ENCODE measurements at places on chromosomes 7 and 10.

- DNase-seq, result no peak
Observed at GRCh38 chr10:92479547-92479946, 94.3 kb downstream of the IDE start.

- DNase-seq, result no peak
Observed at GRCh38 chr10:131174651-131175540, 136.6 kb downstream of the TCERG1L start.

- no peak for DNase-seq
Observed at GRCh38 chr10:85919491-85920021, 447.0 kb downstream of the GRID1 start.

GRCh38 chr10:106830471-106830870 lies 334.0 kb downstream of the SORCS1 start:
- no peak for DNase-seq

DNA sequence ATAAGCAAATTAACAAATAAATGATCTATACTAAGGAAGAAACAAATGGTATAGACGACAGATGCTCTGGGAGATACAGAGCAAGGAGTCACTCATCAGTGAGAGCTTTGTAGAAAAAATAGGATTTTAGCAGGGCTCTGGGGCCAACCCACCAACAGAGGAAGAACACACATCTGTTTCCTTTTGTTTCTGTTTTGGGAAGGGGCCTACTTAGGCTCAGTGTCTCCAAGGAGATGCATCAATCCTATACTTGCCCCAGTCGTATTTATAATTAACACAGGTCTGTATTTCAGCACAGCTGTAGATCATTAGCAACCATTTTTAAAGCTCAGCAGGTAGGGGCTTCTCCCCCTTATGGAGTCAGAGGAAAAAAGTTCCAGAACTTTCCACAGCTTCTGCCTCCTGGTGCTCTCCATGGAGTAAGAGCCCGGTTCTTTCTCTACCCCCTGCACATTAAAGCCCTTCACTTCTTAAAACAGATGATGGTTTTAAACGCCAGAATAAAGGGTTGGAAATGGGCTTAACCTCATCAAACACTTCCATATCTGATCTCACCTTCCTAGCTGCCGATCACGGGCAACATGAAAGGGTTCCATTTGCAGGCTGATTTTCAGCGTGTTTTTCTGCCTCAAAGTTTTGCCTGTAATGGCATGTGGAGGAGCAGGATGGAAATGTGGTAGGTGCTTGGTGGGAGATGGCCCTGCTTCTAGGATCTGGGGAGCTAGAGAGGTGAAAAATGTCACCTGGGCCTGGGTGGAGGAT lies 291.7 kb downstream of the TCF7L2 start:
- DNase-seq, result no peak

DNA sequence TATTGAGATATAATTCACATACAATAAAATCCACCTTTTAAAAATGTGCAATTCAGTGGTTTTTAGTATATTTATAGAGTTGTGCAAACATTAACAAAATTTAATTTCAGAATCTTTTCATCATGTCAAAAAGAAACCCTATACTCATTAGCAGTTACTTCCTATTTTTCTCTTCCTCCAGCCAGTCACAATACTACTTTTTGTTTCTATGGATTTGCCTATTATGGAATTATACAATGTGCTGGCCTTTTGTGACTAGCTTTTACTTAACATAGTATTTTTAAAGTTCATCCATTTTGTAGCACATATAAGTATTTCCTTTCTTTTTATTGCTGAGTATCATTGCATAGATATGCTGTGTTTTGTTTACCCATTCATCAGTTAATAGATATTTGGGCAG lies 199.9 kb upstream of the IMMP2L start:
- no peak for DNase-seq

DNA sequence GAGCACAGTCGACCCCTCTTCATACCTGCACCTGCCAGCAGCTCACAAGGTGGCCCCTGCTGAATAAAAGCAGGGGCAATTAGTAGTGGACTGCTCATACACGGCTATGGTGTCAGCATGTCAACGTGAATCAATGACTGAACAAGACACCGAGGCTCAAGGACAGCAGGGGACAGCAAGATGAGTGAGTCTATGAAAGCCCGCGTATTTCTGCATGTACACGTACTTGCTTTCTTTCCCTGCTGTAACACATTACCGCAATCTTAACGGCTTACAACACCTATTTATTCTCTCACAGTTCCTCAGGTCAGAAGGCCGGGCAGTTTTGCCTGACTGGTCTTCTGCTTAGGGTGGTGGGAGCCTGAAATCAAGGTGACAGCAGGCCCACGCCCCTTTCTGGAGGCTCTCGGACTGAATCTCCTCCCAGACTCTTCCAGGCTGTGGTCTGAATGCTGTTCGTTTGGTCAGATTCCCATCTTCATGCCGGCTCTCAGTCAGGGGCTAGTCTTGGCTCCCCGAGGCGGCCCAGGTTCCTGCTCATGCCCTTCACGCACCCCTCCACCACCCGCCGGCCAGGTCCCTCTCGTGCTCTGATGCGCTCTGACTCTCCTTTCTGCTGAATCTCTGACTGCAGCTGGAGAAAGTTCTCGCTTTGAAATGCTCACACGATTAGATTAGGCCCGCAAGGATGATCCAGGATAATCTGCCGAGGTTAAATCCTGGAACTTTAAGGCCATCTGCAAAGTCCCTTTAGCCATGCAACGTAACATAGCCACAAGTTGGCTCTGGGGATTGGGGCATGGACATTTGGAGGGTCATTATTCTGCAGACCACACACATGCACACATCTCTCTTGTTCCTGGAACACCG lies 7.8 kb upstream of the PPP2R2D start:
- no peak for DNase-seq

- DNase-seq, result no peak
Observed at GRCh38 chr7:157521061-157521731, 184.4 kb downstream of the DNAJB6 start.

- no peak for DNase-seq
Observed at GRCh38 chr10:17673471-17674061, 29.6 kb downstream of the STAM start.

- DNase-seq, result no peak
Observed at GRCh38 chr7:114835303-114835702, 86.6 kb upstream of the MDFIC start.
